DMS79 (cell line): ENCODE measurements at places on chromosomes 5 and 9.

GRCh38 chr9:80843028-80843427, 846.3 kb downstream of the TLE1 start:
- no peak for DNase-seq

- DNase-seq: no peak
Measured at GRCh38 chr5:674630-675011, 18.5 kb downstream of the TPPP start.

- peak; percentile 11 for DNase-seq
Measured at GRCh38 chr5:82386576-82386975, 108.4 kb upstream of the RPS23 start.

GRCh38 chr5:129664336-129664937, 83.5 kb upstream of the MINAR2 start:
- DNase-seq: no peak

DNA sequence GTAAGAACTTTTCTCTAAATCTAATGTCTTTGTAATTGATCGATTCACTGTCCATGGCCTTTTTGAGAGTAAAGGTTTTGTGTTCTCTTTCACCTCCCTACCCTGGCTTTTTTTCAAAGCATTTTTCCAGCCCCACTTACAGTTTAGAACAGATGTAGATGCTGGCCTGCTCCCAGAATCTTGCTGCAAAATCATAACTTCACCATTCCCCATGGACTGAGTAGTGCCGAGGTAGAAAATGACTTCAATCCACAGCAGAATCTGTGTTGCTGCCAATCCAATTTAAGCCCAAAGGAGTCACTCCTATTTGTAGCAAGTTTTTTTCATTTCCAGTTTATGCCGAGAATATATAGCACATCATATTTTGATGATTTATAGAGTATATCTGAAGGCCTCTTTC, 46.5 kb upstream of the CEMIP2 start:
- DNase-seq: no peak

- no peak for DNase-seq
Measured at GRCh38 chr9:18478501-18479361, 4.8 kb downstream of the ADAMTSL1 start.

GRCh38 chr5:111999286-111999685, 242.3 kb upstream of the NREP start:
- no peak for DNase-seq

- DNase-seq: no peak
Measured at GRCh38 chr9:7802666-7803065, 3.1 kb upstream of the DMAC1 start.

- no peak for DNase-seq
Measured at GRCh38 chr5:149341876-149342275, 3.4 kb upstream of the GRPEL2 start.

DNA sequence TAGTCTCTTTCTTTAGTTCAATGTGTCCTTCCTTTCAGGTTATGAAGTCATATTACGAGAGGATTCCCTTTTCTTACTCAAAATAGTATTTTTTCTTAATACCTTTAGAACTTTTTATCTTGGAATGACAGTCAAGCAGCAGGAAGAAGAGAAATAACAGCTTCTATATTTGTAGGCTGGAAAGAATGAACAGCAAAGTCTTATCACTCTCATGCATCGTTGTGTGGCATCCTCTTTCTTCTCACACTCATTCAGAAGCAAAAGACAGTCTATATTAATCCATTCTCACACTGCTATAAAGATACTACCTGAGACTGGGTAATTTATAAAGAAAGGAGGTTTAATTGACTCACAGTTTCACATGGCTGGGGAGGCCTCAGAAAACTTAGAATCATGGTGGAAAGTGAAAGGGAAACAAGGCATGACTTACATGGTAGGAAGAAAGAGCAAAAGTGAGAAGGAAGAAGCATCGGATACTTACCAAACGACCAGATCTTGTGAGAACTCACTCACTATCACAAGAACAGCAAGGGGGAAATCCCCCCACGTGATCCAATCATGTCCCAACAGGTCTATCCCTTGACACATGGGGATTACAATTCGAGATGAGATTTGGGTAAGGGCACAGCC, 1646.1 kb upstream of the CDH6 start:
- DNase-seq: no peak

- no peak for DNase-seq
Measured at GRCh38 chr9:32839013-32839885, 55.9 kb downstream of the TMEM215 start.

DNA sequence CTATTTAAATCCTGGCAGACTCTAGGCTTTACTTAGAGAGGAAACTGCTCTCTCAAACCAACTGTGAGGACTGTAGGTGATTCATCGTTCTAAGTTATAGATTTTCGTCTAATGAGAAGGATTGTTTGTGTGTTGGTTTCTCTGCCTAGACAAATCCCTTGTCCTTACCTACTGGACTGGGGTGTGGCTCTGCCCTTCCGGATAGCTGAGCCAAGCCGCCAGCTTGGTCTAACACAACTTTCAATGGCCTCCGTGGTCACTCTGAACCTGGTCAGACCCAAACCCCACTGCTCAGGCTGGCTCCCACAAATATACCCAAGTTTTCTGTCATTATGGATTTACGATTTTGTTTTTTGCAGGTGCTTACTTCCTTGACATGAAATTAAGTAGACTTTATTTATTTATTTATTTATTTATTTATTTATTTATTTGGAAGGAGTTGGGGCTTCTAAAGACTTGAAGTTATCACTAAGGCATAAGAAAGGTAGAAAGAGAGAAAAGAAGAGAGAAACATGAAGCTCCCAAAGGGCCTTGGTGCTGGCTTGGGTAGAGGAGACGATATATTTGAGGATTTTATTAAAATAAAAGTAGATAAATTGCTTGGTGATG, 19.0 kb downstream of the CARTPT start:
- DNase-seq: no peak

DNA sequence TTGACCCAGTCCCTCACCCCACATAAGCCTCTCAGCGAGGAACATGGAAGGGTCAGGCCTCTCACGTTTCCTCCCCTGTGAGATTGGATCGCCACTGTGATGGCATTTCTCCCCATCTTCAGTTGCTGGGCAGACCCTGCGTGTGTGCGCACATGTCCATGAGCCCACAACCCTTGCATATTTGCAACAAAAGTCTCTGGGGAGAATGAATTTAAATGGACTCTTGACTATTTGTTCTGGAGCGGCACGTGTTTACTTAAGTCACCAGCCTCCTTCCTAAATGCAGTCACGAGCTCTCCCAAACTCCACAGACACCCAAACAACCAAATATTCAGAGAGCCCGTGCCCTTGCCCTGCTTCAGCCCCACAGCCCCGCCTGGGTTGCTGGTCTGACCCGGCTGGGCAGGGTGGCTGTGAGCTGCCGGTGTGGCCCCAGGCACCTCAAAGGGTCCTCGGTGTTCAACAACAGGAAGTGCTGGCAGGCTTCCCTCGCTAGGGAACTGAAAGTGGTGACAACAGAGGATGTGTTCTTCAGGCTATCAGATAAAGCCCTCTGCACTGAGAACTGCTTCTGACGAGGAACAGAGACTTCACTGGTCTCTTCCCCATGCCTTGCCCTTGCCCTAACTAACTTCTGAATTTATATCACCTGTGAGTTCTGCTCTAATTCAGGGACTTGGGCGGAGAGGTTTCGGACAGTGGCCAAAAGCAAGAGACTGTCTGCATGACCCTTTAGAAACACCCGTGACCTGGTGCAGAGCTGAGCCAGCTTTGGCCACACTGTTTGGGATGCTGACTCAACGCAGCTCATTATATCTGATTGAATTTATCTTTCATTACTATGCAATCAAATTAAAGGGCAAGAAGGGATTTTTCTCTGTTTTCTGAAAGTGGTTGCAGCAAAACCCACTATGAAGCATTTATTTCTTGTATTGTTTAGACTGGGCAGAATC, 19.2 kb upstream of the CD180 start:
- no peak for DNase-seq

DNA sequence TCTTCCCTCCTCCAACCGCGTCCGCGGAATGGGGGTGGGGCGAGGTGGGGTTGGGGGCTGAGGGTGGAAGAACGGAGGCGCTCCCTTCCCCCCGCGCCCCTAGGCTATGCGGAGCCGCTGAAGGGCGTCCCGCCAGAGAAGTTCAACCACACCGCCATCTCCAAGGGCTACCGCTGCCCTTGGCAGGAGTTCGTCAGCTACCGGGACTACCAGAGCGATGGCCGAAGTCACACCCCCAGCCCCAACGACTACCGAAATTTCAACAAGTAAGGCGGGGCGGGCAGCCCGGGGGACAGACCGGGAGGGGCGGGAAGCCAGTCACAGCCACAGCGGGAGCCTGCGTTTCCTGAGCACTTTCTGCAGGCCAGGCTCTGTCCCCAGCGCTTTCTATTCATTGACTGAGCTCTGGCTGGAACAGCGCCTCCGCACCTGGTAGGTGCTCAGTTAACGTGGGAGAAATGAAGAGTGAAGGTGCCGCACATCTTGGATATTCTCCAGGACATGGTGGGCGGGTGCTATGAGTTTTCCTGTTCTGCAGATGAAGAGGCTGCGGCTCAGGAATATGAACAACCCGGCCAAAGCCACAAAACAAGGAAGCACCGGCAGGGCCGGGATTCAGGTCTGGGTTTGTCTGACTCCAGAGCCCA, 11.3 kb downstream of the MYOZ3 start:
- no peak for DNase-seq

DNA sequence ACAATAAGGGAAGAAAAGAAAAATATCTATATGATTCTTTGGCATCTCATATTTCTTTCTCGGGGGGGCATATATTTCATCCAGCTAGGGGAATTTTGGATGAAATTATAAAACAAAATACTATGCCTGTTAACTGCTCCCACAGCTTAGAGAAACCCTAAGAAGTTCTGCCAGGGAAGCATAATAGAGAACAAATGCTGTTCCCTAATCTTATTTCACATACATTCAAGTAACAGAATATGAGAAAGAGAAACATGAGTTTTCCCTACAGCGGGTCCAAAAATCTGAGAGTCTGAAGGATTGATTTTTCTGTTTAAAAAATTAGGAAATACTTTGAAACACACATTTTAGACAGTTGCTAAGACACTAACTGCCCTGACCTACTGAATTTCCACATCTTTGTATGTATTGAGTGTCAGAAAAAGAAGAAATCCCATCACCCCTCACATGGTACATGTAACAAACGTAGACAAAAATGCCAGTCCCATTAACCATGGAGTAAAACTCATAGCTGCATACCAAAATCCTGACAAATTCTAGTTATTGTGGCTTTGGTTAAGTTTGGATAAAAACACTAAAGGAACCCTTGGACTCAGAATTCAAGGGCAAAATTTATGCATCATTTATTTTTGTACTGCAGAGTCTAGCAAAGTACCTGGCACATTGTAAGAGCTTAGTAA, 620.2 kb upstream of the DMAC1 start:
- DNase-seq: peak; percentile 14

DNA sequence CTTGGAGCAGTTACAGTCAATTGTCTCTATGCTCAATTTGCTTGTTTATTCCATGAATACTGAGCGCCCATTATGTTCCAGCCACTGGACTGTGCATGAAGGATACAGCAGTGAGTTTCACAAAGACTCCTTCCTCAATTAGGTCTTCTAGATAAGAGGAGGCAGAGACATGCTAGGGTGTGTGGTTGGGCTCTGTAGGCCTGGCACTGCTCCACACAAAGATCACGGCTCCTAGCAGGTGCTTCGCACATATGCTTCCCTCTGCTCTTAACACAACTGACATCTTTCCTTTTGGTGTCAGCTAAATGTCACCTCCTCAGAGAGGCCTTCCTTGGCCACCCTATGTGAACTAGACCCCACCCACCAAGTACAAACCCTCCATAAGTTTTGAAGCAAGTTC, 10.9 kb downstream of the IL12B start:
- no peak for DNase-seq

DNA sequence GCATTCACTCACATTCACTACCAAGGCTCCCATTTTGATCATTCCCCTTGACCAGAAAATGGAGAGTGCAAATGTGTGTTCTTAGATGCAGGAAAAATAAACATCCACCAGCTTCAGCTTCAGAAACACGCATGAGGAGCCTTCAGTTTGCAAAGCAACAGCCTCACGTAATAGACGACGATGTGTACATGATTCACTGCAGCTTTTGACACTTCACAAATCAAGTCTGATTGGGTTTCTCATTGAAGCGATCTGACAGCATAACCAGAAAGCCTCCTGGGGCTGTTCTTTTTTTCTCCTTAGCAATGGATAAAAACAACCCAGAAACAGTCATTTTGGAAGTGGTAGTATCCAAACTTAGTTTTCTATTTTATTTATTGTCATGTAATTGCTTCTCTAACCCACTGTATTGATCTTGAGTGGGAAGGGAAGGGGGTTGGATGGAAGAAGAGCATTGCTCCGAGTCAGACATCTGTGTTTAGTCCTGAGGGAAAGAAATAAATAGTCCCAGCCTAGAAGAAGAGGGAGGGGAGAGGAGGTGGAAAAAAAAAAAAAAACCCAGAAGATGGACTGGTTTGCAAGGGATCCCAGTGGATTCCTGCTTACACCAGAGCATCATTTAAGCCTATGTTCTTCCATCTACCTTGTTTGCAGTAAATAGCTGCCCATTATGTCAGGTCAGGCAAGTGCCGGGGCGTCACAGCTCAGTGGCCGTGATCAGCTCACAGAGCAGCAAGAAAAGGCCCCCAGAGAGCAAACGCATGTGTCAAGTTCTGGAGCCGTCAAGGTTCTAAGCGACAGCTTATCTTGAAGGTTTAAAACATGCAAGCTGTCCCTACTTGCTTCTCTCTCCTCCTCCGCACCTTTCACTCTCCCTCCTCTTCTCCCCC, 190.2 kb upstream of the SNX2 start:
- DNase-seq: no peak

- no peak for DNase-seq
Measured at GRCh38 chr5:78754655-78755054, 106.1 kb upstream of the LHFPL2 start.

GRCh38 chr9:83242066-83242465, 179.1 kb upstream of the RASEF start:
- no peak for DNase-seq

GRCh38 chr5:4777435-4777834, 362.7 kb upstream of the ADAMTS16 start:
- no peak for DNase-seq

DNA sequence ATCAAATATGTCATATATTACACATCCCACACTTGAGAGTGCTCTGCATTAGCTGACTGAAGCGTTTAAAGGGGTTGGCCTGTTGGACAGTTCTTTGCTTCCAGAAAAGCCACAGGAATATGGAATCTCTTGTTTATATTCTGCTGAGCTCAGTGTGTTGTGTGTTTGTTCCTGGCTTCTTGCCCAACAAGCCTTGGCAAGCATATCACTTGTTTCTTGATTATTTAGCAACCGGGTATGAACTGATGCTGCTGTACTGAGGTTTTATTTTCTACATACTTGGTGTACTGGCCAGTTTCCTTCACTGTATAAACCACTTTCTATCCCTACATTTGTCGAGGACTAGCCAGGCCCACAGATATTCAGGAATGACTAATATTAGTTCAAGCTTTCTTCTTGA, 378.9 kb downstream of the KCTD16 start:
- DNase-seq: peak; percentile 18

- DNase-seq: no peak
Measured at GRCh38 chr9:106557996-106558667, 304.8 kb upstream of the ZNF462 start.

DNA sequence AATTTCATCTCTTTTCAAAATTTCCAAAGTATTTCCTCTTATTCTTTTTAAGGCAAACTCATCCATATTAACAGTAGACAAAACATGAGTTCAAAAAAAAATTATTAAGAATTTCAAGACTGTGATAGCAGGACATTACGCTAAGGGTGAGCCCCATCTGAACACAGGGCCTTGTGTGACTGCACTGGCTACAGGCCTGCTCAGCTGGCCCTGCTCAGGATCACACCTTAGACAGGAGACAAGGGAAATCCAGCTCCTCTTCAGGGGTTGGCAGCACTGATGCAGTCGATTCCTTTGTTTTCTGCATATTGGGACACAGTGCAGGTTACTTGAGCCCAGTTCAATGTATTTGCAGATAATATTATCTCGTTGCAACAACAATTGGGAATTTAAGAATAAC, 444.7 kb downstream of the PLK2 start:
- no peak for DNase-seq
